Right ventricle myocardium inferior (tissue), 1 donor: ENCODE measurements at places on chromosomes 6 and 20. TPM values are rescaled to one million over a fixed set of nuclear protein-coding genes. Genes with fewer than 3 reads are reported as not detected.
A peak's percentile ranks its signal among the peaks of the same experiment; 100 is the strongest.

GRCh38 chr6:155188707-155189496, 74.9 kb upstream of the CLDN20 start:
- DNase-seq, result no peak

DNA sequence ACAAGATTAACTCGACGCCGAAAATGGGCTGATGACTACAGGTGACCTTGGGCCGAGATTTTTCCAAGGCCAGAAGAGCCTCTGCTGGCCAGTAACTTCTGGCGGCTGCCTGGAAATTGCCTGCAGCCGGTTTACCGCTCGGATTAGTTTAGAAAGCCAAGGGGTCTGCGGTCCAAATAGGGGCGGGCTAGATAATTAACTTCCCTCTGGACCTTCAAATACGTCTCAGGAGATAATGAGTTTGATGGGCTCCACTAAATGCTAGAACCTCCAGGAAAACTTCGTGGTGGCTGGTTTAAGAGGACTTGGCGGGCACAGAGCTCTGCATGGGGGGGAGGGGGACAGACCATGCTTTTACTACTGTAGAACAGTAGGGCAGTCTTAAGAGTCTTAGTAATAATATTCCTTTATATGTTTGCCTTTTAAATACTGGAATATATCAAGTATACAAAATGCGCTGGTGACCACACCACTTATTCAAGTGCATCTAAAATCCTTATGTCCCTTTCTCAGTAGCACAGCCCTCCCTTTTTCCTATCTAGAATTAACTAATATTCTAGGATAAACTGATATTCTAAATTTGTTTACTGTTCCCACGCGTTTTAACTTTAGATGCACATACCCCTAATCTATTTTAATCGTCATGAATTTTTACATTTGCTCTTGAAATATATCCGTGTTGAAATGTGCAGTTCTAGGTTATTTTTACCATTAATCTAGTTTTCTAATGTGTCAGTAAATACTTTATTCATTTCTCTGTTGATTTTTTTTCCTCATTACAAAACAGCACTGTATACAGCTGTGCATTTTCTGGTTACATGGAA, 107.5 kb upstream of the PRSS16 start:
- DNase-seq, result no peak

DNA sequence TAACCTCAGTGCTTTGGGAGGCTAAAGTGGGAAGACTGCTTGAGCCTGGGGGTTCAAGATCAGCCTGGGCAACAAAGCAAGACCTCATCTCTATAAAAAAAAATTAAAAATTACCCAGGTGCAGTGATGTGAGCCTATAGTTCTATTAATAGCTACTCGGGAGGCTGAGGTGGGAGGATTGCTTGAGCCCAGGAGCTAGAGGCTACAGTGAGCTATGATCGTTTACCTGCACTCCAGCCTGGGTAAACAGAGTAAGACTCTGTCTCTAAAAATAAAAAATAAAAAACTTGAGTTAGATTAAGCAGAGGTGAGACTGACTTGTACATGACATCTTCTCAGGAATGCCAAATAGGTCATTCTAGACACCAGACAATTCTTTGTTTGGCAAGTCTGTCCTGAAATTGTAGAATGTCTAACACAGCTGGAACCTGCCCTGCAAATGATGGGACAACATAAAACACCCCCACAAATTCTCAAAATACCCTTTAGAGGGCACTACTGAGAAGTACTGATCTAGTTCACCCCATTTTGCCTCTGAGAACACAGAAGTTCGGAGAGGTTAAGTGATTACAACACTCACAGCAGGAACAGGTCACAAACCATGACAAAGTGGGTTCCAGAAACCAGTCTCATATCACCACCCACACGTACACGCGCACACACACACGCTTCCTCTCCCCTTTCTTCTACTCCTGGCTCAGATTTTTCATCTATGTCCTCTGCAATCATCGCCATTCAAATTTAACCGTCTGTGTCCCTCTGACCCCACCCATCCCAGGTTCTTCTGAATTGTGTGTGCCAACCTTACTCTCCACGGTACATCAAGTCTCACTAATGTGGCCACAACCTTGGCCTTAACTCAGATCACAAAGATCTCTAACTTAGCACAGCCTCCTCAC, 38.3 kb downstream of the ARHGAP18 start:
- no peak for DNase-seq

- no peak for DNase-seq
These were observed 20.9 kb upstream of the PLCG1 start for GRCh38 chr20:41116282-41116956.

- DNase-seq, result peak; percentile 71
These were observed at the start of gene PRSS35 for GRCh38 chr6:83511901-83512681. Gene PRSS35, plus strand, starts transcription at chr6:83512534. Its CDS starts 10,908 bp downstream, at chr6:83523442.

DNA sequence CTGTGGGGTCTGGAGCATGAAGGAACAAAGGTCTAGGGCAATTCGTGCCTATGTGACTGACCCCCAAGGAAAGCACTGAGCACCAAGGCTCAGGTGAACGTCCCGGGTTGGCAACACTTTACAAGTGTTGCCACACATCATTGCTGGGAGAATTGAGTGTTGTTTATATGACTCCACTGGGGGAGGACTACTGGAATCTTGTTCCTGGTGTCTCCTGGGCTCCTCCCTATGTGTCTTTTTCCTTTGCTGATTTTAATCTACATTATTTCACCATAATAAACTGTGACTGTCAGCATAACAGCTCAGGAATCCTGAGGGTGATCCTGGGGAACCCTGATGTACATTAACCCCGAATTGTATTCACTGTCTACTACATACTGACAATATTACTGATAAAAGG, 207.7 kb upstream of the BMP2 start:
- peak; percentile 50 for DNase-seq

DNA sequence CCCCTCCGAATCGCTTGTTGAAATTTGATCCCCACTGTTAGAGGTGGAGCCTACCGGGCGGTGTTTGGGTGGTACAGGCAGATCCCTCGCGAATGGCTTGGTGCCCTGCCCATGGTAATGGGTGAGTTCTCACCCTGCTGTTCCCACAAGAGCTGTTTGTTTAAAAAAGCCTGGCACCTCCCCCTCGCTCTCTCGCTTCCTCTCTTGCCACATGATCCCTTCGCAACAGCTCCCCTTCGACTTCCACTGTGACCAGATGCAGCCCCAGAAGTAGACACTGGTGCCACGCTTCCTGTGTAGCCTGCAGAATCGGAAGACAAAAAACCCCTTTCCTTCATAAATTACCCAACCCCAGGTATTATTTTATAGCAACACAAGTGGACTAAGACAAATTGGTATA, 292.2 kb upstream of the QKI start:
- DNase-seq, result no peak

Gene NMBR
- total RNA-seq, result not detected

Gene BPIFB3
- total RNA-seq, result not detected

Gene SLC17A1
- not detected for total RNA-seq

DNA sequence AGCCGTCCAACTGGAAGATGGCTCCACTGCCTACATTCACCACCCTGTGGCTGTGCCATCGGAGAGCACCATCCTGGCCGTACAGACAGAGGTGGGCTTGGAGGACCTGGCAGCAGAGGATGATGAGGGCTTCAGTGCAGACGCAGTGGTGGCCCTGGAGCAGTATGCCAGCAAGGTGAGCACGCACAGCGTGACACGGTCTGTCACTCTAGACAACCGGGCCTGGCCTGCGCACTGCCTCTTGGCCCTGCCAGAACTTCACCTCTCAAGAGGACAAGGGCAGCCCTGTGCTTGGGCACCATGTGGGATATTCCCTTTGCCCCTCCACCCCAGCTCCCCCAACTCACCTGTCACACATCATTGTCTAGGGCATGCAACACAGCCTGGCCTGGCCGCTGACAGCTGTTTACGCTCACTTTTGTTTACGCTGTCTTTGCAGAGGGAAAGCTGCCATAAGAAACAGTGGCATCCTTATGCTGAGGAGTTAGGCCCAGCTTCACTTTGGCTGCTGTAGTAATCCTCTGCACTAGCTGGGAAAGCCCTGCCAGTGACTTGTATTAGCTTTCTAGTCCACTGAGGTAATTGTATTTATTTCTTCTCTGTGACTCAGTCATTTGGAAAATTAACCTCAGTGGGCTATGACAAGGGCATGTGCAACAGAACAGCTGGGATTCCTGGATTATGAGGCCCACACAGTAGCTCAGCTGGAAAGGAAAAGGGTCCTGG, 9.8 kb upstream of the DEF6 start:
- DNase-seq, result no peak

DNA sequence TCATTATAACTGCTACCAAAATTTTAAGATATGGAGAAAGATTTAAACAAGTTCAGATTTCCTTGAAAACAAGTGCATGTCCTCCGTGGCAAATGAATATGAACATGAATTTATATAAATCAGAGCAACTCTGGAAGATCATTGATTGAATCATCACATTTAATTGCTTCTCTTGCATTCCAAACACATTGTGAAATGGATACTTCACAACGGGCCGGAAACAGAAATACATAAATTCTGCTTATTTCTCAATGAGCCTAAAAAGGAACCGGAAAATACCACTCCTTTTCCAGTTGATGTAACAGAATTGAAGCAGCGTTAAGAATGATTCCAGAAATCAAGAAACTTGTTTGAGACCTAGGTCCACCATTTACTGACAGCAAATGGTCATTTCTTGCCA, 134.6 kb upstream of the BTN3A2 start:
- no peak for DNase-seq
